ENCODE measurements at places on chromosomes 4 and X.

GRCh38 chr4:182746876-182747275, 170.3 kb downstream of the DCTD start:
- DNase-seq: no peak

- no peak for DNase-seq
Observed at GRCh38 chrX:133454491-133454914, 39.2 kb upstream of the GPC4 start.

DNA sequence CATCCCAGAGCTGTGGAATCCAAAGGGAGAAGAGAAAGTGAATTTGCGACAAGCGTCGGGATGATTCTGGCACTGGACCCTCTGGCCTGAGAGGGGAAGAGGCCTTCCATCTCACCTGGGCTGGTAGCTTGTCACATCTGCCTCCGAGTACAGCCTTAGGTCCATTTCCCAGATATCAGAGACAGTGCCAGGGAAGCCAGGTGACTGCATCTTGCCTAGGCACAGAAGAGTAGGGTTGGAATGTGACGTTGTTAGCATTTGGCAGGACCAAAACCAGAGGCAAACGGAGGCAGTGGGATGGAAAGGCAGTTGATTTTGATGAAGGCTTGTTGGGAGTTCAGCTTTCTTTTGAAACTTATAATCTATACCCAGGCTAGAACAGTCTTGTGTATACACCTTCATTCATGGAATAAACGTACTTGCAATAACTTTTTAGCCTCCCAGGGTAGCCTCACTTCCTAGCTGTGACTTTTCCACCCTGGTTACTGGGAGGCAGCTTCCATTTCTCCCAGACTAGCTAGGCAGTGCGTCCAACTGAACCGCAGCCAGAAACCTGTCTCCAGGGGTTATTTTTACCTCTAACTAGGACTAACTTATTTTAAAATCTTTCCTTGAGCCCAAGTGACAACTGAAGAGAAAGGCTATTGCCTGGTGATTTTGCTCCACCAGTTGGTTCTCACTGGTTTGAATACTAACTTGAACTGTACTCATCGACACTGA, 5.9 kb downstream of the SOD3 start:
- DNase-seq: no peak

GRCh38 chrX:16213961-16214360, 46.7 kb downstream of the MAGEB17 start:
- DNase-seq: no peak

GRCh38 chr4:26126143-26126718, 194.6 kb upstream of the RBPJ start:
- DNase-seq: no peak

- no peak for DNase-seq
Observed at GRCh38 chr4:131638781-131639180, 1510.3 kb upstream of the PCDH10 start.

DNA sequence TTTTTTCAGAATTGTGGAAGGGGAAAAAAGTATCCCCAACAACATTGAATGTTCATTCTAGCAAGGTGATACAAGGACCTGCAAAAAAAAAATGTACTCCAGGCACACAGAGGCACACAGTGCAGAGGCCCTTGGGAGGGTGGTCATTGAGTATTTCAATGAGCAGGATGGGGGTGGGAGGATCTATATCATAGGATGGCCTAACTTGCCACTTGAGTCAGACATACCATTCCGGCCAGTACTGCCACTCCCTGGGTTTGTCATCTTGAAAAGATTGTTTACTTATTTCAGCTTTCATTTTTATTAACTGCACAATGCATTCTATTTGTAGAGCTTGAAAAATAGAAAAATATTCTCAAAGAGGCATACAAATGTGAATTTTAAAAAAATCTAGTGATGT, 18.7 kb downstream of the ZNF595 start:
- DNase-seq: no peak

- no peak for DNase-seq
Observed at GRCh38 chr4:2066011-2066551, 7.0 kb downstream of the NAT8L start.

DNA sequence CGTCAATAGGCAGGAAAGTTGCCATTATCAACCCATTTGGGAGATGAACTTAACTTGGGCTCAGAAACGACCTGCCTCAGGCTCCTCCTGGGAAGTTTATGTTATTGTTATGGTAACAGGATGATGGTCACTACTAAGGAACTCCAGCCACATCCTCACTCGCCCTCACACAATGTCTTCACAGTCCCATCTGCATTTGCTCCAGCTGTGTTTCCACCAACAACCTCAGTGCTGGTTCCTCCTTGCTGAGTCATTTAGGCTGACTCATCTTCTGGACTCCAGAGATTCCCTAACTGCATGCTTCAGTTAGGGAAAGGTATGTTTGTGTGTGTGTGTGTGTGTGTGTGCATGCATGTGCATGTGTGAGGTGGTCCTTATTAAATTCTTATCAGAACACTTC, 293.4 kb upstream of the BOD1L1 start:
- no peak for DNase-seq

GRCh38 chr4:148288448-148288847, 153.8 kb downstream of the NR3C2 start:
- DNase-seq: no peak

GRCh38 chrX:138856881-138857604, 145.5 kb upstream of the FGF13 start:
- no peak for DNase-seq

GRCh38 chr4:88933414-88934160, 123.4 kb downstream of the FAM13A start:
- DNase-seq: no peak

DNA sequence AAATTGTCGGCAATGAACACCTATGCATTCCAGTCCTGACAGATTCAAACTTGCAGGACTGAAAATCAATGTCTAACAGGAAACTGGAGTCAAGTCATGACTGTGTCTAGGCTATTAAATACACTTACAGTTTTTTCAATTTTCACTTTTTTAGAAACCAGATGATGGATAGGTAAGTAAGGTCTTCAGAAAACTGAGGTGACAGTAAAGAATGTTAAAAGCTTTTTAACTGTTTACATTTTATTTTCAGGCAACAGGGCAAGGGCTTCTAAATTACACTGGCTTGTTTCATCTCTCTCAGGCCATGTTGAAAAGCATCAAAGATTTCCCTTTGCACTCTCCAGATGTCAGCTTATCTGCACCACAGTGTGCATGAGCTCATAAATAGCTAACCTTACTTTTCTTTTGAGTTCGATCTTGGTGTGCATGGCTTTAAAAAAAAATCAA, 65.2 kb downstream of the SEC24D start:
- no peak for DNase-seq

DNA sequence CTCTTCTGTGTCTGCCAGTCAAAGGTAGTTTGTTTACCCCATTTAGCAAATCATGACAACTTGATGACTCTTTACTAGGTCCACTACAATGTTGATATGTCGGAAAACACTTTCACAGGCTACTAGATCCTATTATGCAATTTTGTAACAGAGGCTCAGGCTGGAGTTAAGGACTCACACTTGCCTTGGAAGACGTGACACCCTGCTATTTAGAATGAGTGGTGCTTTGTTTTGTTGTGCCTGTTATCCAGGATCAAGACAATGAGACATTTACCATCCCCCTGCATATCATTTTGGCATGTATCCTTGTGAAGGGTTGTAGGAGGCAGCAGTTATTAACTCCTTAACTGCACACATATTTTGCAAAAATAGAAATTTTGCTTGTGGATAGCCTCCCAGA, 263.7 kb downstream of the IL1RAPL1 start:
- DNase-seq: no peak

GRCh38 chrX:57677132-57677858, 2.8 kb downstream of the NLRP2B start:
- DNase-seq: no peak

DNA sequence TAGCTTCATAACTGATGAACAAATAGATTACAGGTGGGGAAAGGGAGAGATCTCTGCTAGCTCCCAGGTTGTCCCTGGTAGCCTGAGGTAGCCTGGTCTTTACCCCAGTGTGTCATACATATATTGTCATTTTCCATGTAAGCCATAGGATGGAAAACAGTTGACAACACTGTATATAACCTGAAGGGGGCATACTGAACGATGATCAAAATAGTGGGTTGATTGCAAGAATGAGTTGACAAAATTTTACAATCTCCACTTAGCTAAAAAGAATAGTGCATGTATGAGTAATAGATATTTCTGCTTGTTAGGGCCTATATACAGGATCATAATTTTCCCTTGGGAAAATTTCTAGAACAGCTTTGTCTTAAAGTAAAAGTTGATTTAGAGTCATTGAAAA, 304.1 kb upstream of the HAND2 start:
- no peak for DNase-seq

- no peak for DNase-seq
Observed at GRCh38 chr4:8910100-8910821, 38.6 kb upstream of the HMX1 start.

- DNase-seq: no peak
Observed at GRCh38 chr4:3711183-3712111, 54.7 kb upstream of the ADRA2C start.

GRCh38 chr4:107592519-107592918, 127.5 kb downstream of the PAPSS1 start:
- no peak for DNase-seq

DNA sequence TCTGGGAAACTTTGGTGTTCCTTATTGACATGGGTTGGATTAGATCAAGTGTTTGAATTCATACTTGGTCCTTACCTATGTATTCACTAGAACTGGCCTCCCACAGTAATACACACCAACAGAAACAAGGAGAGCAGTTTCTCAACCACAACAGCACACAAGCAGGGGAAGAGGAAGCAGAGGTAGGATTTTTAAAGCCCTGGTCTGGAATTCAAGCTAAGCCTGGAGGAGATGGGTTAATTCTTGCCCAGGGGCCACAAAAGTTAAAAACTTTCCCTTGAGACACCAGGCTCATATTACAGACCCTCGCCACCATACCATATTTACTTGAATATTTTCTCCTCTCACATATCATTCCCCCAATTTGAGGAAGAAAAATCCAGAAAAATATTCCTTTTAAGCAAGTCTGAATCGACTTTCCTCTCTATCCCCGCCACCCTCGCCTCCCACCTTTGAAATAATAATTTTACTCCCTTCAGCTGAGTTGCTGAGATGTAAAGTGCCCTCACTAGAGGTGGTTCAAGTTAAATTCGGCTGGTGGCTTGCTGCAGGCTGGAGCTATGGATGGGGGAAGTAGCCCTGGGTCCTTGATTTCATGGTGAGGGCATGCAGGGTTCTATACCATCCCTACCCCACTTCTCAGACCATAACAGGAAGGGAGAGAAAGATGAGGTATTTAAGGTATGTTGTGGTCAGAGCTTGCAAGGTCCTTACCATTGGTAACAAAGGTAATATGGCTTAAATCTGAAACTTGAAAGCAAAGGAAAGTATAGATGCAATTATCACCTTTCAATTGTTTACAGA, 440.2 kb downstream of the INPP4B start:
- DNase-seq: no peak

GRCh38 chrX:15680401-15680800, 15.8 kb upstream of the CLTRN start:
- peak; percentile 9 for DNase-seq

- DNase-seq: no peak
Observed at GRCh38 chr4:140309124-140309870, 64.1 kb upstream of the SCOC start.

GRCh38 chr4:20816287-20816686, 116.0 kb downstream of the PACRGL start:
- no peak for DNase-seq

GRCh38 chr4:175411251-175411650, 400.8 kb downstream of the GPM6A start:
- DNase-seq: no peak

DNA sequence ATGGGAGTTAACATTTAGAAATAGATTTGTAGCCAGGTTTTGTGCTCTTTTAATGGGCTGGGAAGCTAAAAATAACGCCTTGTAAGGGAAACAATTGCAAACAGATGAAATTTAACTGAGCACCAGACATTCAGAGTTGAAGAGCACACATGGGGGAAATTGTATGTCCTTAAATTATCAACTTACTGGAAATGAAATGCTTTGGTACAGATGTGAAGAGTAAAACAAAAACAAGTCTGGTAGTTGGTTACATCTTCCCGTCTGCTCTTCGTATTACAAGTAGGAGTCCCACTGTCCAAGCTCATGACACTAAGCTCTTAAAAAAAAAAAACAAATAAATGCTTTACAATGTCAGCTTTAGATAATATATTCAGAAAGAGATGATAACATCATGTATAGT, 59.5 kb upstream of the RPA4 start:
- DNase-seq: no peak

DNA sequence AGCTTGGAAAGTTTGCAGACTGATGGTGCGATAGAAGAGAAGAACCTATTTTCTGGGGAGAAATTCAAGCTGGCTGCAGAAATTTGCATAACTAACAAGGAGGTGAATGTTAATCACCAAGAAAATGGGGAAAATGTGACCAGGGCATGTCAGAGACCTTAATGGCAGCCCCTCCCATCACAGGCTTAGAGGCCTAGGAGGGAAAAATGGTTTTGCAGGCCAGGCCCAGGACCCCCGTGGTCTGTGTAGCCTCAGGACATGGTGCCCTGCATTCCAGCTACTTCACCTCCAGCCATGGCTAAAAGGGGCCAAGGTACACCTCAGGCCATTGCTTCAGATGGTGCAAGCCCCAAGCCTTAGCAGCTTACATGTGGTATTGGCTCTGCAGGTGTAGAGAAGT, 207.1 kb upstream of the CXorf66 start:
- no peak for DNase-seq

DNA sequence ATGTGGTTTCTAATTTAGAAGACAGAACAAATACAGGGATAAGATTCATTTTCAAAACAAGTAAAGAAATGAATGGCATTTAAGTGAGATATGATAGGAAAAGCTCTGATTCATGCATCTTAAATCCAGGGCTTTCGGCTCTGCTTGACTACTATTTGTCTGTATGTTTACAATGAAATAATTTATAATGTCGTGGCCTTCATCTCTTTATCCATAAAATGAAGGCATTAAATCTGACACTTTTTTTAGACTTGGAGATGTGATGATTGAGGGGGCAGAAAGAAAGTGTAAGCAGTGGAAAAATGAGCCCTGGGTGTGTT, 115.7 kb upstream of the KIT start:
- DNase-seq: no peak

DNA sequence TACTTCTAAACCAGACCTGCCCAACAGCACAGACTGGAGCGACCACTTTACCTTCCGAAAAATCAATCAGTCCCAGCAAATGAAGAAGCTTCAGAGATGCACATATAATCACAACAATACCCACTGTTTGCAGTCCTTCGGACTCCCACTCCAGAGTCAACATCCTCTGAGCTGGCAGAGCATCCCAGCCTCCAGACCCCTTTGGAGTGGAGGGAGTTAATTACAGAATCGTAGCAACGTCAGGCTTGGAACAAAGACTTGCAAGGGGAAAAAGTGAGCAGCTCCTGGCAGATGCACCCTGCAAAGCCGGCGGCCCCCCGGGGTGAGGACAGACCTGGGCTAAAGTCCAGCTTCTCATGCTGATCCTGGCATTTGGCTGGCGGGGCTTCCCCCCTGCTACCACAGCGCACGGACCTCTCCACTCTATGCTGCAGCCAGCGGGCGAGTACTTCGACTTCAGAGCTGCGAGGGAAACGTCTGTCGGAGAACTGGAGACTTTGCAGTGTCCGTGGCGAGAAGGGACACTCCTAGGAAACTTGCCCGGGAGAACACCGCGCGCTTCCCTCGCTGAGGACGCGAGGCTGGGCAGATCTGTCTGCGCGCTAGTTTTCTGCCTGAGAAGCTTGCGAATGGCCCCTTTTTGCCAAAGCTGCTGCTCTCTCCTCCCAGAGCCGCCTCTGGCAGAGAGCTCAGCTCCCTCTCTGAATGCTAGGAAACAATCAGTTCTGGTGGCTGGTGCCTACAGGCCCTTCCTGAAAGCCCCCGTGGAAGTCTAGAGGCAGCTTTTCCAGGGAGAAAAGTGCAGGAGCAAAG, 283.7 kb downstream of the PACRGL start:
- DNase-seq: no peak
